Naive thymus-derived CD8-positive, alpha-beta T cell (primary cell): ENCODE measurements at places on chromosomes 16 and 17. TPM values are rescaled to one million over a fixed set of nuclear protein-coding genes. Genes with fewer than 3 reads are reported as not detected.

The CCL23 gene
- total RNA-seq: not detected

The TEX14 gene
- 1.3 TPM for total RNA-seq

The SLC13A5 gene
- total RNA-seq: not detected

The DCAF7 gene
- total RNA-seq: 76.0 TPM

DNA sequence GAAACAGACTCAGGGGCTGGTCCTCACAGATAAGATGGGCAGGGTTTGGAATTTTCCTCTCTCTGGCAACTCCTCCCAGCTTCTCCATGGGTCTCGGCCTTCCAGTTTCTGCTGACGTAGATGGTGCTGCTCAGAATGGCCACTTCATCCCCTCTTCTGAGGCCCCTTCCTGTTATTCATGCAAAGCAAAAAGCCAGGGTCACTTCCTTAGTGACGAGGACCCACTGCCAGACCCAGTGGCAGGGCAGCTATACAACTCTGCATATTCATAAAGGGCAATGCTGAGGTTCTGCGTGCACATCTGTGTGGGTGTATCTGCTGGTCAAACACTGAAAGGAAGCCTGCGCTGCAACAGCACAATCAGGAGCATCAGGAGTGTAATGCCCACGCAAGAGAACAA, 108.8 kb downstream of the WSCD1 start:
- no peak for DNase-seq

- no peak for DNase-seq
Observed at GRCh38 chr17:69239611-69240600, 11.3 kb upstream of the ABCA10 start.

GRCh38 chr16:78022347-78023060, at the start of gene CLEC3A:
Gene CLEC3A (plus strand): TSS chr16:78022548. CDS start chr16:78022627, 79 bp downstream.
- DNase-seq: no peak

DNA sequence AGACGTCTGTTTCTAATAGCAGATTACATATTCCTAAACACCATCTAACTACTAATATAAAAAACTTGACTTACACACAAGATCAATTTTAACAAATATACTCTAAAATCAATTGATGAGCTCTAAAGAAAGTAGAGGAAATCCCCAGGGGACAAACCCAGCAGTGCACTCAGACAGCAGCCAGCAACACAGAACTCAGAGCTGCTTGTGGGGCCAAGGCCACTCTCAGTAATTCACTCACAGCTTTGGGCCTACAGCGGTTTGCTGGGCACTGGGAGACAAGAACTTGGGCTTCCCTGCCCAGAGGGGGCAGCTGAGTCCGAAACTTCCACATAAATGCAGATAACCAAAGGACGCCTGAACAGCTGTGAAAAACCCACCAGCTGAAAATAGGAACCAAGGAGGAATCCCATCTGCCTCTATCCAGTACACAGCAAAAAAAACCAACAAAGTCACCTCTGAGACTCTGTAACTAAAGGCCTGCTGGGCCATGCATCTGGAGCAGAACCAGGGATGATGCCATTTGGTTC, 21.4 kb downstream of the NPLOC4 start:
- no peak for DNase-seq

- no peak for DNase-seq
Observed at GRCh38 chr17:54945231-54945630, 23.2 kb downstream of the COX11 start.

DNA sequence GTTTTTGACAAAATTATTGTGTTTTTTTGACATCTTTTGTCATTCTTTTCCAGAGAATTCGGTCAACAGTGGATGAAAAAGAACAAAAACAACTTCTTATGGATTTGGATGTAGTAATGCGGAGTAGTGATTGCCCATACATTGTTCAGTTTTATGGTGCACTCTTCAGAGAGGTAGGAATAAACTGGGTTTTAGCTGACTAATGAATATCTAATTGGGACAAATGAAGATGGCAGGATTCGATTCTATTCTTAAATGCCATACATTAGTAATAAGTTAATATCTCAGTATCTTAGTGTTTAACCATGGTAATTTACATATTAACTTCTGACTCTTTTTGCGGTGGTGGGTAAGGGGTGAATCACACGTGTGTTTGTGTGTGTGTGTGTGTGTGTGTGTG, 74.8 kb downstream of the MAP2K4 start:
- no peak for DNase-seq

- no peak for DNase-seq
Observed at GRCh38 chr16:1343428-1344242, 8.0 kb downstream of the TSR3 start.

DNA sequence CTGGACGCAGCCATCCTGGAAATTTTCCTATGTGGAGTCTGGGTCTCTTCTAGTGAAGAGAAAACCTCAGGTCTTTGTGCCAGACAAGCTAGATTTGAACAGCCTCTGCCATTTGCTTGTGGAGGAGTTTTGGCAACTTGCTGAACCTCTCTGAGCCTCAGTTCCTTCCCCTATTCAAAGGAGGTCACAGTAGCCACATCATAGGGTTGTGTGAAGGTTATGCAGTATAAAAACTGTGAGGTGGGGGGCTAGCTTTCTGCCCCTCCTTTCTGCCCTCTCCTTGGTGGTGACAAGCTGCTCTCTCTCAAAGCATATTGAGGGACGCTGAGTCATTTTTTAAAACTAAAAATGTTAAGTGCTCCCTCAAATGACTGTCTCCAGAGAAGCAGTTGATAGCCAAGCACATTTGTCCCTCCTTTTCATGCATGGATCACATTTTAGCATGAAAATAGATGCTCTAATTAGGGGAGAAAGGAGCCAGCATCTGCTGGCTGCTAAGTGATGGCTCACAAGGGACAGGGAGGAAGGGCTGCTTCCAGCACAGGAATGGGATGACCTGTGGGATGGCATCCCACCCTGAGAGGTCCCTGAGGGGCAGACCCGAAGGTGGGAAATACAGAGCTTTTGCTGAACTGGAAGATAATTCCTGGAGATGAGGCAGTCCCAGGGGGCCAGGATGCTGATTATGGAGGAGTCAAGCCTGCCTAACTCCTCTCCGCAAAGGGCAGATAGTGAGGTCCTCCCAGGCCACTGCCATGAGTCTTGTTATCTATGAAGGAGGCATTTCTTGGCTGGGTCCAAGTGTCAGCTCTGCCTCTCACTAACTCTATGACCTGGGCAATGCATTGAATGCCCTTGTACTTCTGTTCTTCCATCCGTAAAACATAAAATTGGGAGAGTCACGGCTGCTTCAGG, 218.8 kb downstream of the RAB11FIP4 start:
- DNase-seq: no peak

GRCh38 chr16:27245276-27246172, 23.0 kb downstream of the NSMCE1 start:
- DNase-seq: no peak

GRCh38 chr16:30070490-30070889, 4.9 kb downstream of the ALDOA start:
- no peak for DNase-seq

GRCh38 chr17:19329839-19330238, 32.7 kb downstream of the B9D1 start:
- DNase-seq: no peak

DNA sequence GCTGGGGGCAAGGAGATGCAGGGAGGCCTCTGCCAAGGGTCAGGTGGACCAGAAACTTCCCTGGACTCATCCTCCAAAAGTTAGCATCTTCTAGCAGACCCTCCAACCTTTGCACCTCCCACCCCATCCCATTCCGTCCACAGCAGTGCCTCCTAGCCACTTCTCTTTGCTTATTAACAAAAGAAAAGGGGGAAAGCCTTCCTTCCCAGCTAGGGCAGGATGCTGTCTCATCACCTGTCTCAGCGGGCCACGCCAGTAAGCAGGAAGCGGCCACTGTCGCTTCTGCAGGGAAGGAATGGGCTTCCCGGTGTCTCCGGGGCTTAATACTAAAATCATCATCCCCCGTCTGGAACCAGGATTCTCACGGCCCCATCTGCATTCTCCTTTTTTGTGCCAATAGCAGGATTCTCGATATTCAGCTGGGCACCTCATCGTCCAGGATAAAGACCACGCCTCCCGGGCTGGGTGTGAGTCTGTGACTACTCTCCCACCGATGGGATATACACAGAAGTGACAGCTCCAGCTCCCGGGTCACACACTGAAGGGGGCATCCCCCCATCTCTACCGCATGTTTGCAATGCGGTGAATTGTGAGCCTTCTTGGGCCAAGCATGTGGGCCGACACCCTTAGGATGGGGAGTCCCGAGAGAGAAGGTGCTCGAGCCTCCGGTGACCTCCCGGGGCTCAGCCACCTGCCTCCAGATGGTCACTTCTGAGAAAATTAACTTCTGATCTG, 15.5 kb upstream of the RBFOX3 start:
- no peak for DNase-seq

DNA sequence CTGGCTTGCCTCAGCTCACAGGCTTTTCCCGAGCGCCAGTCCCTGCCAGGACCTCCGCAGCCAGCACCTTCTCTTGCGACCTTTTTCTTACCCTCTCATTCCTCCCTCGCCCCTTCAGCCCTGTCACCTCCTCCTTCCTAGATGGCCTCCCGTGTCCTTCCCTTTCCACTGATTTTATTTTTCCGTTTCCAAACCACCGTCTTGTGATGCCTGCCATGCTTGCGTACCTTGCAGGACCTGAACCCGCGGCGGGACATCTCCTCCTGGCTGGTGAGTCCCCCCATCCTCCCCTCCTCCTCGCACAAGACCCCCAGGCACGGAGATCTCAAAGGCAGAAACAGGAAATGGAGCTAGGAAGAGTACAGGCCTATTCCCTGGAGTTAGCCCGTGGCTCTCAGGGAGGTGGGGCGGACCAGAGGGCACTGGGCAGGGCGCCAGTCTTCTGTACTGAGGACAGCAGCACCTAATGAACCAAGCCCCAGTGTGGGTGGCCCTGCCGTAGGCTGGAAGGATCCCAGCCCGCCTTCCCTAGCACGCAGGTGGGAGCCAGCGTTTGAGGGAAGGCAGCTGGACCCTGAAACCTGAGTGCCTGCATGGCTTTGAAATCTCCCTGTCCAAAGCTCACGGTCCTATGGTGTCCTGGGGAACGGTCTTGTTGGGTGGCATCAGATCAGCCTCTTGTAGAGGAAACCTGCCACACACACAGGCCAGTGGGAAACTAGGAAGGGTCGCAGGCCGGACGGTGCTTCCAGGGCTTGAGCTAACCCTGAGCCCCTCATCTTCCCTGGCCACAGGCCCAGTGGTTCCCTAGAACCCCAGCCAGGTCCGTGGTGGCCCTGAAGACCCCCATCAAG, 612 bp downstream of the CISD3 start:
- no peak for DNase-seq

GRCh38 chr16:30601966-30602365, 8.2 kb downstream of the ZNF689 start:
- DNase-seq: no peak

DNA sequence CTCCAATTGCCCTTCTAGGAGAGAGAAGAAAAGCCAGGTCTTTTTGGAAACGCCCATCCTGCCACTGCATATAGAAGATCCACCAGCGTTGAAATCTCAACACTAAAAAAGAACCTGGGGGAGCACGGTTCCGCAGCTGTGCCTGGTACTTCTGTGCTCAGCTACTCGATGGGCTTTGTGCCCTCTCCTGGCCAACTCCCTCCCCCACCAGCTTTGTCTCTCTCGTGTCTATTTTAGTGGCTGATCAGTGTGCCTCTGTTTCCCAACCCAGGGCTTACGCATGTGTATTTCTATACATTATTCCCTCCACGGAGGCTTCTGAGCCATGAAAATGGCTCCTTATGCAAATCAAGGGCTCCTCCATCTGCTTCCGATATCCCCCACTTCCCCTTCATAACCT, 83.5 kb downstream of the RBFOX3 start:
- no peak for DNase-seq

- DNase-seq: no peak
Observed at GRCh38 chr17:422196-422930, 69.8 kb upstream of the RPH3AL start.
